ENCODE measurements at places on chromosomes 3 and 15. TPM values are rescaled to one million over a fixed set of nuclear protein-coding genes. Genes with fewer than 3 reads are reported as not detected.

DNA sequence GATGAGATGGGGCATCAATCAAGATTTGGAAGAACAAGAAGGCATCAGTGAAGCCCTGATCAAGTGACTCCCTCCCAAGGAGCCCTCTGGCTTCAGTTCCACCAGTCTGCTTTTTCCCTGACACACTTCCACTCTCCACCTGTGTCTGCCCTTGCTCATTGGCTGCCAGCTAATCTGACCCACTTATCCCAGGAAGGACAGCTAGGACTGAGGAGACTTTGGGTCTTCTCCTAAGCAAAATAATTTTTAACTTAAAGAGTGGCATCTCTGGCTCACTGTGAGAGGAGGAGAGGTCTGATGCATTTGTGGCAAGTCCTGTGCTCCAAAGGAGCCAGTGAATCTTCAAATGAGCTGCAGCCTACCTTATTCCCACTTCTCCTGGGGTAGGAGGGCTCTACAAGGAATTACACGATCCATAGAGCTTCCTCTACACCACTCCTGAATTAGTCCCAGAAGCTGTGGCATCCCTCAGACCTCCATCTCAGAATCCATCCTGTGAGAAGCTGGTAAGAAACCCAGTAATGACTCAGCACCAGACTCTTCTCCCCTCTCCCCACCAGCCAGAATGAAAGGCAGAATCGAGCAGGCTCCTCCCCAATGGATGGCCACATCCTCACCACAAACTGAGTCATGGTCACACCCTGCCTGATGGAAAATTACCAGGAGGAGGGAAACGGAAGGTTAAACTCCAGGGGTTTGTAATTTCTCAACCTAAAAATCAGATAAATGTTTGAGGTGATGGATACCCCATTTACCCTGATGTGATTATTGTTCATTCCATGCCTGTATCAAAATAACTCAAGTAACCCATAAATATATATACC is 6.3 kb upstream of the PKM start:
- peak; percentile 21 for DNase-seq
- H3K36me3 ChIP-seq, result peaks cover 17% of the 10 kb centered on the region
- peaks cover 27% of the 10 kb centered on the region for H3K4me1 ChIP-seq
- no peak overlapping the region for H3K27ac ChIP-seq
- H3K4me3 ChIP-seq, result no peak overlapping the region

GRCh38 chr3:17674082-17674686 is 68.2 kb downstream of the TBC1D5 start:
- H3K36me3 ChIP-seq, result no peaks in the 10 kb centered on the region
- H3K4me3 ChIP-seq, result no peak overlapping the region
- DNase-seq, result no peak
- no peaks in the 10 kb centered on the region for H3K4me1 ChIP-seq

GPR176 gene
- not detected for total RNA-seq

DNA sequence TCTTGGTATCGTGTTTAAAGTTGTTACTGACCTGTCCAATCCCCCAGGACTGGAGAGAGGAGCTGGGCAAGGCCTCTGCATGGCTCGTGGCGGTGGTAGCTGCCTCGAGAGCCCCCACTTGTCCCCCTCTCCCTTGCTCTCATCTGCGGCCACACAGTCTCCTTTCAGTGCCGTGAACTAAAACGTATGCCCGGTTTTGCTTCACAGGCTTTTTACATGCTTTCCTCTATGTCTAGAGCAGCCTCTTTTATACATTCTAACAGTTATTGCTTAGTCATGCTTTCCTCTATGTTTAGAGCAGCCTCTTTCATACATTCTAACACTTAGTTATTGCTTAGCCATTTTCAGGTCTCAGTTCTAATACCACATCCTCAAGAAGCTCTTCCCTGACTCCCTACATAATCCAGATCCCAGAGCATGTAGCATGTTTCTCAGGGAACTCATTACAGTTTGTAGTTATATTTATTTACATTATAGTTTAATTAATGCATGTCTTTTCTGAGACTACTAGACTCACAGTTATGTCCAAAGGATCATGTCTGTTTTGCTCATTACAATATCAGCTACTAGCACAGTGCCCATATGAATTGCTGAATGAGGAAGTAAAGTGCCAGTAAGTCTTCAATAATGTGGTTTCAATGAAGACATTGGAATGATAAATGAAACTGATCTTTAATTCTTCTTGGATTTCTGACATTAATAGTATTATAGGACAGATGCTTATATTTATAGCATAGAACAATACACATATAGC is 66.5 kb upstream of the TBL1XR1 start:
- H3K4me3 ChIP-seq, result no peak overlapping the region
- H3K4me1 ChIP-seq, result no peaks in the 10 kb centered on the region
- no peak for DNase-seq
- no peaks in the 10 kb centered on the region for H3K27me3 ChIP-seq
- H3K27ac ChIP-seq, result no peak overlapping the region
- H3K36me3 ChIP-seq, result no peaks in the 10 kb centered on the region

DNA sequence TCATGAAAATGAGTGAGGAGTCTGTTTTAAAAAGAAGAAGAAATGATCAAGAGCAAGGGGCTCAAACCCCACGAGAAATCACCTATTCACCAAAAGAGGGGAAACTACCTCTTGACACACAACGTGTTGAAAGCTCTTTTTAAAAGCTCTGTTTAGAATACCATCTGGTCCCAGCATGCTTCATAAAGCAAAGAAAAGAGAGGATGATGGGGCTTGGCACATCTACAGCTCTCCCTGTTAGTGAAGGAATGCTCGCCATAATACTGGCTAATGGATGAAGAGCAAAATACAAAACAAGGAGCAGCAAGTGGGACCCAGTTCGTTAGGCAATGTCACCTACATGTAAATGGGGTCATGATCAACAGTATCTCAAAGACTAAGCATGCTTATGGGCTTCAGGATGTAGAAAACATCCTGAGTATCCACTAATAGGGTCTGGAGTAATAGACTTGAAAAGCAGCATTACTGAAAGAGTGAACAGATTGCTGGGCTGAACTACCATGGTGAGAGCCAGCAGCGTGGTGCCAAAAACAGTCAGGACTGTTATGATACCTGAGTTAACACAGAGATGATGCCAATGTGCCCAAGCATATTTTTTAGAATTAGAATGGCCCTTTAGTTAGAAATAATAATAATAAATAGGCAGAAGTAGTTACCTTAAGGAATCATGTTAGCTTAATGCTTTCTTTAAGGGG is 159.7 kb upstream of the POU1F1 start:
- no peak overlapping the region for H3K27ac ChIP-seq
- H3K4me1 ChIP-seq, result no peaks in the 10 kb centered on the region
- H3K36me3 ChIP-seq, result no peaks in the 10 kb centered on the region
- no peak for DNase-seq

GRCh38 chr15:70327856-70328678 is 230.3 kb upstream of the TLE3 start:
- H3K27ac ChIP-seq, result no peak overlapping the region
- DNase-seq, result no peak
- no peak overlapping the region for H3K4me3 ChIP-seq
- no peaks in the 10 kb centered on the region for H3K4me1 ChIP-seq

GRCh38 chr3:133856316-133856715 is 39.4 kb downstream of the RAB6B start:
- DNase-seq, result no peak
- no peaks in the 10 kb centered on the region for H3K27me3 ChIP-seq
- H3K27ac ChIP-seq, result no peak overlapping the region
- H3K4me1 ChIP-seq, result no peaks in the 10 kb centered on the region
- H3K4me3 ChIP-seq, result no peak overlapping the region

DNA sequence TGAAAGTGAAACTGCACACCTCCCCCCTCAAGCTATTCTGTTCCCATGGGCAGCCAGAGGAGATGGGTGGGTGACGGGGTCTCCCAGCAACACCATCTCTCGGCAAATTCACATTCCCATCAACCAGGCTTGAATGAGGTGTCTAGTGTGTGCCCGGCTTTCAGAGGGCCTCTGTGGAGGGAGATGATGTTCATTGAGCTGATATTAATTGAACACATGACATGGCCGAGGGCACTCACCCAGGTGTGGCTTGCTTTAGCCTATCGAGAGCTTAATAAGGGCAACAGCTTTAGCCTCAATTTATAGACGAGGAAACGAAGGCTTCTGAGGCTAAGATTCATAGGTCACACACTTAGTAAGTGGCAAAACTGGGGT is 288.0 kb downstream of the UACA start:
- H3K4me1 ChIP-seq, result peaks cover 41% of the 10 kb centered on the region
- H3K4me3 ChIP-seq, result no peak overlapping the region
- H3K36me3 ChIP-seq, result no peaks in the 10 kb centered on the region

DNA sequence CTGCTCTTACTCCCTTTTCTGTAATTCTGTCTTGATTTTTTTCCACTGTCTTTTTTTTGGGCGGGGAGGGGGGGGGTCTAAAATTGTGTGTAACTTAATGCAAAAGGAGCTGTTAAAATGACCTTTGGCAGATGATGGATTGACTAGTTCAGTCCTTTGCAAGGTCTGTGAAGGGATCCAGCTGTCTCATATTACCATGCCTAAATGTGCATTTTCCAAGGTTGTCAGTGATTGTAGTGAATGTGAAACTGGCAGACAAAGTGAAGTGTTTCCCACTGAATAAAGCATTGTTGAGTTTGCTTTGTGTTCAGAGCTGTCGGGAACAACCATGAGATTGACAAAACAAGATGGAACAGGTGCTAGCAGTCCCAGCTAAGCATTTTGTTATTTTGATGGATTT is 110.1 kb upstream of the SKOR1 start:
- no peak overlapping the region for H3K27ac ChIP-seq
- no peak for DNase-seq
- H3K4me1 ChIP-seq, result no peaks in the 10 kb centered on the region
- no peak overlapping the region for H3K4me3 ChIP-seq
- H3K27me3 ChIP-seq, result no peaks in the 10 kb centered on the region
- H3K36me3 ChIP-seq, result no peaks in the 10 kb centered on the region

ALS2CL gene
- total RNA-seq, result 29.8 TPM

DNA sequence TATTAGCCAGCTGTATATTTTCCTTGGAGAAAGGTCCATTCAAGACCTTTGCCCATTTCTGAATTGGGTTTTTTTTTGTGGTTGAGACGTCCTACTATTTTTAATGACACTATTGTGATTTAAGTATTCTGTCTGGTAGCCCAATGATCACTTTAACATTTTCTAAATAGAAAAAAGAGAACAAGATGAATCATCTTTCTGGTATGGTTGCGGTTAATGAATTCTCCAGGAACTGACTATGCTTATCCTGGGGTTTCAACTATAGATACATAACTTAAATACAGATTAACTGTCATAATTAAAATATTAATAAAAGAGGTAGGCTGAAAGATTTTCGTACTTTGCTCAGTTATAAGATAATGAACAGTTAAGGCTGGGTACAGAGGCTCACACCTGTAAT is 51.9 kb downstream of the PBRM1 start:
- peaks cover 25% of the 10 kb centered on the region for H3K36me3 ChIP-seq
- H3K27me3 ChIP-seq, result no peaks in the 10 kb centered on the region
- no peak for DNase-seq
- H3K4me3 ChIP-seq, result no peak overlapping the region
- H3K4me1 ChIP-seq, result no peaks in the 10 kb centered on the region
- H3K27ac ChIP-seq, result no peak overlapping the region

MESP1 gene
- 0.79 TPM for total RNA-seq

DNA sequence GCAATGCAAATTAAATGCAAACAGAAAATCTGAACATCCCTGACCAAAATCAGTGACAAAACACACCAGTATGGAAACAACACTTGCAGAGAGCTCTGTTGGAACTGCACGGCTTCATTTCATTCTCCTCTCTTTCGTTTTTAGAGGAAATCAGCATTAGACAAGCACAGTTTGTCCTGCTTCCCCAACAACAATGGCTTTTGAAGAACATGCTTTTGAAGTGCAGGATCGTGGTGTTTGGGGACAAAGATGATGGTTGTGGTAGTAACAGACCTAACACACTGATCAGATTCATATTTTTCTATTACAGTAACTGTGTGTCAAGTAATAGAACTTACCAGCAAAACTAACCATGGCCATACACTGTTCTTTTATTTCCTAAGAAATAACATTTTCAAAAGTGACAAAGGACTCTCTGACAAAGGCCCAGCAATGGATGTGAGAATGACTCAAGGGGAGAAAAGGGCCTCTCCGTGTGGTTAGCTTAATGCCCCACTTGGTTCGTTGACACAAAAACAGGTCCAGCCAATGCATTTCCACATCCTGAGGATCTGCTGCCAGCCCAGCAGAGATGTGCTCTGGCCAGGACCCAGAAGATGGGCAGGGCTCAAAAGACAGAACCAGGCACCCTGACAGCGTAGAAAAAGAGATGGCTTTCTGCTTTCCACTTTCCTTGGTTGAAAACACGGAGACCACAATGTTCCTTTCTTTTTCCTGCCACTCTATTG is 84.1 kb downstream of the CCNL1 start:
- no peaks in the 10 kb centered on the region for H3K27me3 ChIP-seq
- no peaks in the 10 kb centered on the region for H3K36me3 ChIP-seq
- H3K27ac ChIP-seq, result no peak overlapping the region
- H3K4me1 ChIP-seq, result peaks cover 7% of the 10 kb centered on the region
- no peak overlapping the region for H3K4me3 ChIP-seq

GRCh38 chr3:27133060-27133459 is 236.1 kb downstream of the NEK10 start:
- DNase-seq, result no peak
- H3K4me3 ChIP-seq, result no peak overlapping the region
- H3K27ac ChIP-seq, result no peak overlapping the region
- no peaks in the 10 kb centered on the region for H3K4me1 ChIP-seq

SLC28A1 gene
- total RNA-seq, result not detected

DNA sequence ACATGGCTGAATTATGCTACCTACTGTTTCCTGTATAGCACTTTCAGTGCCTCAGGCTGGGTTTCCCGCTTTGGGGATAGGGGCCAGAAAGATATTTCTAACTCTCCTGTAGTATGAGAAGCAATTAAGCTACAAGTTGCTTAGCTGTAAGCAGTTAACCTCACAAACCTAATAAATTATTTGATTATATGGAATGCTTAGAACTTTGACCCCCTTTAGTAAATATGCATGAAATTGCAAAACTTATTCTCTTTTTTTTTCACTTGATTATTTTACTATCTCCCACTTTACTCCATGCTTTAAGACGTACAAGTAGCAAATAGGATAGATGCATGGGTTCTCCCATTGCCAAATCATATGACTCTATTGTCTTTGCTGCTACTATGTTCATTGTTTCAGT is 27.5 kb upstream of the CHMP2B start:
- H3K36me3 ChIP-seq, result no peaks in the 10 kb centered on the region
- H3K27me3 ChIP-seq, result no peaks in the 10 kb centered on the region
- H3K4me3 ChIP-seq, result no peak overlapping the region
- no peaks in the 10 kb centered on the region for H3K4me1 ChIP-seq

TRIM71 gene
- total RNA-seq, result not detected

DNA sequence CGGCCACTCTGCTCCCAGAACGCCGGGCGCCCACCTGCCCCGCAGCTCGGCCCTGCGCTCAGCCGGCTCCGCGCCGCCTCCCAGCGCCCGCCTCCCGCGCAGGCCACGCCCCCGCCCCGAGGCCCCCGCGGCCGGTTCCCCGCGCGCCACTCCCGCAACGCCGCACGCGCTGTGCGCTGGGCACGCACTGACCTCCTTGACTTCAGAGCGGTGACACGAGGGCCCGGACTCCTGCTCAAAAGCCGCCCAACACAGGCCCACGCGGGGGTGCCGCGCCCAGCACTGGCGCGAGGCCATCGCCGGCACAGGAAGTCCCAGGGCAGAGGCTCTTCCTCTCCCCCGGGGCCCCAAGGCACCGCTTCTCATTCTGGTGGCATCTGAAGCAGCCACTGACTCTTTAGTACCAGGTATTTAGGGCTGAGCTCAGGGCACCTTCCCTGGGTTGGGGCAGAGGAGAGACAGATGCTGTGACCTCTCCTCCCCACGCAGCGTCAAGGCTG is 12.4 kb downstream of the TNK2 start:
- peak; percentile 74 for DNase-seq
- H3K4me3 ChIP-seq, result no peak overlapping the region
- no peaks in the 10 kb centered on the region for H3K36me3 ChIP-seq
- peak overlapping the region; percentile 86 for H3K27ac ChIP-seq
- H3K27me3 ChIP-seq, result no peaks in the 10 kb centered on the region

CLRN1 gene
- total RNA-seq, result not detected
